Stimulated activated CD8-positive, alpha-beta memory T cell treated with anti-CD3 and anti-CD28 coated beads, Interleukin-12 subunit alpha, Interleukin-12 subunit beta, amount 100 ng/mL, for 4 hours (primary cell): ENCODE measurements at places on chromosomes 4 and X.

DNA sequence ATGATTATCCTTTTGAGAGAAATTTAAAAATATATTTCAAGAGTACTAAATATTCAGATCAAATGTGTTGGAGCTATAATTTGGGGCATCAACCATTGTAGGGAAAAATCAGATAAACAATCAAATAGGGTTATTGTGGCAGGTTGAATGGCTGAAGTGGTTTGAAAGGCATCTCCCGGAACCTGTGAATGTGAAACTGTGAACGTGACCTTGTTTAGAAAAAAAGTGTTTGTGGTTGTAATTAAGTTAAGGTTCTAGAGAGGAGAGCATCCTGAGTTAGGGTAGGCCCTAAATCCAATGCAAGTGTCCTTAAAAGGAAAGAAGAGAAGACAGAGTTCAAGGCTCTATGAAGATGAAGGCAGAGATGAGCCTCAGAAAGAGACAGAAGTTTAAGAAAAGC lies 37.4 kb downstream of the ADGRA3 start:
- no peak for DNase-seq

DNA sequence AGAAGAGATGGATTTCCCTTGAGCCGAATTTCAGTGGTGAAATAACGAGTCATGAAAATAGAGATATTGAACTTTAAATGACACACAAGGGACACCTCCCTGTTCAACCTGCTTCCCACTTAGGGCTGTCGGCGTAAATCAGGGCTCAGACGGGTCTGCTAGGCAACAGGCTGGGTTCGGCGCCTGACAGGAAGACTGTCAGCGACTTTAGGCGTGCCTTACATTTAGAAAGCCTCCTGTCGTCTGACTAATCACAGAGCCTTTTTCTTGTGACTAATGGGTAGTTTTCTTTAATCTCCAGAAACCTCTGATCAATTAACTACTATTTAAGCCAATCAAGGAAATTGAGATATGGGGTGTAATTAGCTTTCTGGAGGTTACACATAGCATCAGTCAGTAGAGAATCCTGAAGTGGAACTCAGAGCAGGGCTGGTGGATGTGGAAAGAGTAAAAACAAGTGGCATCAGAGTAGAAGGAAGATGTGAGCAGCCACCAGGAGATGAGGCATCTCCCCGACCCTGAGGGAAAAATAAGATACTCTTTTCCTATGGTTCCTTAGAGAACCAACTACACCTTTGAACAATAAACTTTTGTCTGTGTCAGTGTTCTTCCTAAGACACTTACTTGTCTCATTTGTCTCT lies 86.2 kb upstream of the HS3ST1 start:
- no peak for DNase-seq

DNA sequence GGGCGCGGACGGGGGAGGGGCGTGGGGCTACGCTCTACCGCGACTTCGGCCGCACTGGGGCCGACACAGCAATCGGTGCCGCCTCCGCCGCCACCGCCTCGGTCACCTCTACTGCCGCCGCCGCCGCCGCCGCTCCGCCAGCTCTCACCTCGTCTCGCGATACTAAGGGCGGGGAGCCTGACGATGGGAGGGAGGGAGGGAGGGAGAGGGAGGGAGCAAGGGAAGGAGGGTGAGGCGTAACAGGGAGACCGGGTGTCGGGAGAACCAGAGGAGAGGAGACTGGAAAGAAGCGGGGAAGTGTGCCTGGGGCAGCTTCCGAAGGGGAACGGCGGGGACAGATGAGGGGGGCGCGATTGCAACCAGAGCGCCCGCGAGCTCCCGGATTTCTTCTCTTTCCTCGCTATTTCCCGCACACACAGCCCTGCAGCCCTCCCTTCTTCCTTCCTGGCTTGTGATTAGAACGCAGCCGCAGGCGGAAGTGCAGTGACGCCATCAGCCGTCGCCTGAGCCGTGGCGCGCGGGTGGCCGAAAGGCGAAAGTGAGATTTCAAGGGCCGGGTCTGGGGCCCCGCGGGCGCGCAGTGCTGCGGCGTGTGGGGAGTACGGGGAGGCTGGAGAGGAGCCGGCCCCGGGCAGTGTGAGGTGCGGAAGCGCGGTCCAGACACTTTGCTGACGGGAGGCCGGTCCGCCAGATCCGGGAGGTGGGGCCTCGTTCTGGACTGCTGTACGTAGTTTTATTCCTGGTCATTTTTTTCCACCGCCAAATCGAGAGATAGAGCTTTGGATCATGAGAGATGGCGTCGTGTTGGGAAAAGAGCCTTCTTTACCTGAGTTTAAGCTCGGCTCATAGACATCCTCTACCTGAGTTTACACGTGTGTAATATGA lies at the start of gene ANKRD17:
Gene ANKRD17, minus strand, starts transcription at position 113 of the 885 bp plus-strand sequence. CDS start 130 bp downstream, outside the sequence.
- DNase-seq: peak; percentile 84

GRCh38 chr4:55079451-55080173 lies 45.8 kb downstream of the KDR start:
- DNase-seq: no peak

GRCh38 chr4:185779517-185779916 lies 32.5 kb downstream of the SORBS2 start:
- no peak for DNase-seq

GRCh38 chr4:102500352-102500695 lies 835 bp upstream of the NFKB1 start:
- no peak for DNase-seq

DNA sequence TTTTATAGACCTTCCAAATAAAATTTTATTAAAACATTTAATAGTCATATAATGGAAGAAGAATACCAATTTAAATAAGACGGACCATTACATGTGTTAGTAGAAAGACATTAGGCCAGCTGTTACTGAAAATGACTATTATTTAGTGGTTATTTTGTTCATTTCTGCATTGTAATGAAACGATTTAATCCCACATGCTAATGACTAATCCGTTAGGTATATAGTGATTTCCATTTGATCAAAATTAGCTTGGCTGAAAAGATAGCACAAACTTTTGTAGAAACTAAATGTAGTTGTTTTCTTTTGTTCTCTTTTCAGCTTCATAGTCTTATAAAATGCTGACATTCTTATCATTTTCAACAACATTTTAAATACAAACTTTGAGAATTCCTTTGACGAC lies 556.1 kb upstream of the TENM3 start:
- no peak for DNase-seq

- no peak for DNase-seq
Measured at GRCh38 chr4:42425146-42426065, 28.1 kb downstream of the SHISA3 start.

- no peak for DNase-seq
Measured at GRCh38 chr4:153156721-153157120, 47.5 kb upstream of the TRIM2 start.

- no peak for DNase-seq
Measured at GRCh38 chr4:165803005-165803404, 70.0 kb upstream of the TLL1 start.

- DNase-seq: no peak
Measured at GRCh38 chrX:2495595-2495994, 5.2 kb downstream of the DHRSX start.

DNA sequence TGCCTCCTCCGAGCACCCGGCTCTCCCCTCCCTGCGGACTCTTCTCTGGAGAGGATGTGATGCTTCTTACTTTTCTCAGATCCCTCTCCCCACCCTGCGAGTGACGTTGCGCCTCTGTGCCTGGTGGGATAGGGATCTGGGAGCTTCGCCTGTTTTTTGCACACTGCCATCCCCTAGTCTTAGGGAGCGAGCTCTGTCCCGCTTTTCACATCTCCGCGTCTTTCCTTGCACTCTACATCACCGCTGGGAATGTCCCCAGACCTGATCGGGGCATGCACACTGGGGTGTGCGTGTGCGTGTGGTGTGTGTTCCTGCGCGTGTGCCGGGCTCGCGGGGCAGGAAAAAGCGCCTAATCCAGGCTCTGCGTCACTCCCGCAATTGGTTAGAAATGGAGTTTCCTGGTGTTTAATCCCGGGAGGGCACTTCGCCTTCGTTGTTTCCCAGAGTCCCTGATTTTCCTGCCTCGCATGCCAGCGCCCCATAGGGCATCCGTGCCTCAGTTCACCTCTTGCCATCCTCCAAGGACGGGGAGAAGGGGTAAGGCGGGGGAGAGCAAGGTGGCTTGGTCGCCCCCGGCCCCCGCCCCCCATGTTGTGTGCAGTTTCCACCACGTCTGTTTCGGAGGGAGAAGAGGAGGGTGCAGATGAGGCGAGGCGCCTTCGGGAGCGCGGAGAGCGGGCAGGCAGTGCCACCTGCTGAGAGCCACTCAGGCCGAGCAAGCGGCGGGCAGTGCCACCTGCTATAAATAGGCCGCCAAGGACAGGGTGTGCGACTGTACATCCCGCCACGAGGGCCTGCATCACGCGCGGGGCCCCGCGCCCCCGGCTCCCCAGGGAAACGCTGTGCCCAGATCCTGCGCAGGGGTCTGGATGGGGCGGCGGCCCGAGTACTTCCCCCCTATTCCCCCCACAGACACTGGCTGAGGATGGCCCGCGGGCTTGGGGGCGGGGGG lies 759 bp upstream of the TBC1D1 start:
- DNase-seq: no peak

DNA sequence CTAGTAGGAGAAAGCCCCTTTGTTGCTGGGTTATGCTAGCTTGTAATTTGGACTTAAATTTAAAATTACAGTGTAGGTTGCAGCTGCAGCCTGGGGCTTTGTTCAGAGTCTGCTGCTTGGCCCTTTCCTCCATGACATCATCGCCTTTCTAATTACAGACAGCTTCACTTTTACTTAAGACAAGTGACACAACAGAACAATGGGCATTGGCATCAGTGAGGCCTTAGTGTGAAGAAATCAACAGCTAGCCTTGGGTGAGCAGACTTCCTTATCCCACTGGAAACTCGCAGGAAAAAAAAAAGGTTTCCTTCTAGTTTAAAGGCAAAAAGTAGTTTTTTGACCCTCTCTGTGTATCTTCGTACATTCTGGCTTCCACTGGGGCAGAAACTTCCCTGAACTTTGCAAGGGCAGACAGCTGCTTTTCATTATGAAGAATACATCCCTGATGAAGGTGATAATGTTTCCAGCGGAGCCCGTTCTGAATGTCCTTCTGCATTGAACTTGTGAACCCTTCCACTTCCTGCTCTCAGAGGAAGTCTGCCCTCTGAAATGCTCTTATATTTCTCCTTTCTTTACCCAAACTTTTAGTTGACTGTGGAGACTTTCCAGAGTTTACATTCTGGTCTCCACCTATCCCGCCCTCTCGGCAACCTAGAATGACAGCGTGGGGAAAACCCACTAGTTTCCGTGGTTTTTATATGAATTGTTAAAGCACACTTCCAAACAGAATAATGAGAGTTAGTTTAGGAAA lies 123.2 kb upstream of the FAM9C start:
- DNase-seq: no peak

DNA sequence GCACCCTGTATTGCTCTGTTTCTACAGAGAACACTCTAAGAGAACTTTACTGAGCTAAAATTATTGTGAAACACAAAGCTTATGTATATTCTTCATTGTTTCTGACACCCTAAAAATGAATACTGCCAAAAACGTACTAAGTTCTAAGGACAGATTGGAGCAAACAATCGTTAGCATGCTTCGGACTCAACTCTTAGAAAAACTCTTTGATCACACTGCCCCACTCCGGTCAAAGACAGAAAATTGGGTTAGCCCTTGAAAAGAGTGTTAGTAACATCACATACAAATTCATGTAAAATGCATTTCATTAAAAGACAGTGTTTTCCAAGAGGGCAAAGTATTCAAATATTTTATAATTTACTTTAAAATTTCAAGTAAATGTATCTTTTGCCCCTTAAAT lies 177.4 kb downstream of the DCHS2 start:
- DNase-seq: no peak

DNA sequence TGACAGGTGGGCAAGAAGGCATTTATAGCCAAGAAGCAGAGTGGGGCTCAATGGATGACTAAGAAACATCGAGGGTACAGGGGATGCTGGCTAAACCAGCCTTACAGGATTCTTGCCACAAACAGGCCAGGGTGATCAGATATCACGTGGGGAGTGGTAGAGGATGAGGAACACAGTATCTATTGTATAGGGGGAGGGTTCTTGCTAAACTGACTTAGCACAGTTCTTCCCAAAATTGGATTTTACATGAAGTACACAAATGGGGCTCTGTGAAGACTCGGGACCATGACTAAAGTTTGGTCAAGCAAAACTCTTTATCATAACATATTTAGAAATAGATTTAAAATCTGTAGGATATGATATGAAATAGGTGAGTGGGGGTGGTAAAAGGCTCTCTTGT lies 144.0 kb upstream of the ATOH1 start:
- DNase-seq: no peak

DNA sequence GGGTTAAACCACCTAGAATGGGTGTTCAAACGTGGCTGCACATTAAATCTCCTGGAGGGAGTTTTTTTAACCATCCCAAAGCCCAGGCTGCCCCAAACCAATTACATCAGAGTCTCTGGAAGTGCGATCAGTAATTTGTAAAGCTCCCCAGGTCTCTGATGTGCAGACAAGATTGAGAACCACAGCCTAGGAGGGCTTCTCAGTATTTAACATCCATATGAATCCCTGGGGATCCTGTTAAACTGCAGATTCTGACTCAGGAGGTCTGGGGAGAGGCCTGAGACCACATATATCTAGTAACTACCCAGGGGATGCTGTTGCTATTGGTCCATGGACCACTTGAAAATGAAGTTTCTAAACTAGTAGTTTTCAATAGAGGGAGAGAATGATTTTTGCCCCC lies 42.6 kb downstream of the SMPX start:
- no peak for DNase-seq

GRCh38 chr4:141124224-141124623 lies 9.0 kb downstream of the RNF150 start:
- DNase-seq: no peak

DNA sequence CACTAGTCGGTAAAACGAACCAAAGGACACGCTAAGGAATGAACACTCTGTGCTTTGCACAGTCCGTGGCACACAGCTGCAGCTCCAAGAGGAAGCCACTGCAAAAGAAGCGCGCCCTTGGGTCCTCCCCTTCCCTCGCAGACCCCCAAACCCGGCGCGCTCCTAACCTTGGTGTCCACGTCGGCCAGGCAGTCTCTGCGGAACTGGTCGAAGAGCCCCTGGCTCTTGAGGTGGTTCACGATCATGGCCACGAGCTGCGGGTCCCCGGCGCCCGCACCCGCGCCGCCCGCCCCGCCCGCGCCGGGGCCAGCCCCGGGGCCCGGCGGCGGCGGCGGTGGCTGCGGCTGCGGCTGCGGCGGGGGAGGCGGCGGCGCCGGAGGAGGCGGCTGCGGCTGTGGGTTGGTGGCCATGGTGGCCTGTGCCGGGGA lies 333 bp downstream of the BOD1L1 start:
- DNase-seq: no peak

GRCh38 chr4:99221980-99222379 lies 2.9 kb upstream of the ADH6 start:
- no peak for DNase-seq

DNA sequence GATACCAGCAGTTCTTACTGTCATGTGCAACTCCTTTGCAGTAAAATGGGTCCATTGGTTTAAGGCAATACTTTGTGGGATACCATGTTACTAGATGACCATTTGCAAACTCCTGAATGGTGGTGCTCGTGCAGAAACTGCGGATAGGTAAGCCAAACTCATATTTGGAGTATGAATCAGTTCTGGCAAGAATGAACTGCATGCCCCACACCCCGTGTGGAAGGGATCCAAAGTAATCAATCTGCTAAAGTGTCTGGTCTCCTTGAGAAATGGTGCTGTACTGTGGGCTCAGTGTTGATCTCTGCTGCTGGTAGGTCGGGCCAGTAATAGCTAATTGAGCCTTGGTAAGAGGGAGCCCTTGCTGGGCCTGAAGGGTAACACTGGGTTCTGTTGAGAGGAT lies 4.2 kb upstream of the TAB3 start:
- no peak for DNase-seq
